AG10803 (cell line): ENCODE measurements at places on chromosomes 4 and X.
A peak's percentile ranks its signal among the peaks of the same experiment; 100 is the strongest.

DNA sequence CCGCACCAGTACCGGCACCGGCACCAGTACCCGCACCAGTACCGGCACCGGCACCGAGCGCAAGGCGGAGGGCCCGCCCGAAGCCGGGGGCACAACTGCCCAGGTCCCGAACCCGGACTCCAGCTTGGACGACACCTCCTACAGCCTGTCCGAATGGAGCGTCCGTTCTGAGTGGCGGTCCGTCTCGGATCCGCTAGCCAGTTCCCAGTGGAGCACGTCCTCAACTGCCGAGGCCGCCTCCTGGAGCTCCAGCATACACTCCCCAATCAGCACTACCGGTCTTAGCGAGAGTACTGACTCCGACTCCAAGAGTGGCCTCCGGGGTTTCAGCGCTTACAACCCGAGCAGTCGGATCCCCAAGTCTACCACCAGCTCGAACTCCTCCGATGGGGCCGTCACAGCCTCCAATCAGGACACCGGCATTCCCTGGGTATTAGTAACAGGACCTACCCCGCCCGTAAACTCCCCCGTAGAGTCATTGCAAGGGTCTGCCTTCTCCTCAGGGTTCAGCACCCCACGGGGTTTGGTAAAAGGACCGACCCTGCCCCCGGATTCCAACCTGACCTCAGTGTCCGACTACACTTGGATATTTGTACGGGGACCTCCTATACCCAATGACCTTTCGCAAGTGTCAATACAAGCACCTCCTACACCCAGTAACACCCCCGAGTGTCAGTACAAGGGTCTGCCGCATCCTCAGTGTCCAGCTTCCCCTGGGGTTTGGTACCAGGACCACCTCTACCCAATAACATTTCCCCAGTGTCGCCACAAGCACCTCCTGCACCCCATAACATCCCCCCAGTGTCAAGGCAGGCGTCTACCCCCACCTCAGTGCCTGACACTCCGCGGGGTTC lies 721 bp upstream of the MAOA start:
- DNase-seq, result peak; percentile 10

- DNase-seq, result no peak
These were observed at the start of gene PRR32 for GRCh38 chrX:126819429-126819828. TSS of gene PRR32 (plus strand) at chrX:126819729. CDS start at chrX:126819844, 115 bp downstream.

DNA sequence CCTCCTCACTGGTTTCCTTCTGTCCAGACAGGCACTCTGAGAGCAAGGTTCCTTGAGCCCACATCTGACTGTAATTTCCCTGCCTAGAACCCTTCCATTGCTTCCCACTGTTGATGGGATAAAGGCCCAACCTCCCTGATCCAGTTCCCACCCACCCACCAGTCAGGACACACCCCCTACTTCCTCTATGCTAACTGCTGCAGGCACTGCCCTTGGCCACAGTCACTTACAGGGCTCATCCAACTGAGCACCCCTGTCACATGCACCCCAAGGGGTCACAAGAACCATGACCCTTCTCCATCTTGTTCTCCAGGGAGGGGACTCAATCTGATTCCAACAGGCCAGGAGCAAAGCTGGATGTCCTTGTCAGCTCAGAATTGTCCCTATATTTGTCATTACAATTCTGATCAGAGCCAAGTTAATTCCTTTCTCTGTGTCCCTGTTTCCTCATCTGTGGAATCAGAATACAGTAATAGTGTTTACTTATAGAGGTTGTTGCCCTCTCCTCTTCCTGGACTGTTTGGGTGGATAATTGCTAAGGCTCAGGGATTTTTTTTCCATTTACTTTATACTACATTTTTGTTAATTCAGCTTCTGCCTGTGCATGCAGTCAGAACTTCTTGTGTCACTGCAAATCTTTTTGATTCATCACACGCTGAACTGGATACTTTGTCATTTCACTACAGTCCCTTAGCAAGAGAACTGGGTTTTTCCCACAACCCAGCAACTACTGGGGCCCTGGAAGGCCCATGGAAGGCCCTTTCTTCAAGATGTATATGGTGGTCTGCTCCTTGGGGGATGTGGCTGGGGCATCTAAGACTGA lies 105.6 kb upstream of the MAMLD1 start:
- no peak for DNase-seq

DNA sequence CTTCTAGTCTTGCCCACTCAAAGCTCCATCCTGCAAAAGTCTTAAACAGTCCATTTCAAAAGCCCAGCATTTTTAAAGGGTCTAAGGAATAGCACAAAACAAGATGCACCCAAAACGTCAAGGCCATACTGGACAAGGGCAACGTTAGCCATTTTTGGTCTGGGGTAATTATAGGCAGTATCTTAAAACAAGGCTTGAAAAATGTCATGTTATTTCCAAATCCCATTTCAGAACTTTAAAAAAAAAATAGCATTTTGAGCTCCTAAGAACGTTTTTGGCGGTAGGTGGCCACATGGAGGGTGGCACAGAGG lies 584 bp upstream of the TMEM165 start:
- DNase-seq, result no peak

- no peak for DNase-seq
These were observed 857.0 kb upstream of the LCORL start for GRCh38 chr4:18878561-18878960.

DNA sequence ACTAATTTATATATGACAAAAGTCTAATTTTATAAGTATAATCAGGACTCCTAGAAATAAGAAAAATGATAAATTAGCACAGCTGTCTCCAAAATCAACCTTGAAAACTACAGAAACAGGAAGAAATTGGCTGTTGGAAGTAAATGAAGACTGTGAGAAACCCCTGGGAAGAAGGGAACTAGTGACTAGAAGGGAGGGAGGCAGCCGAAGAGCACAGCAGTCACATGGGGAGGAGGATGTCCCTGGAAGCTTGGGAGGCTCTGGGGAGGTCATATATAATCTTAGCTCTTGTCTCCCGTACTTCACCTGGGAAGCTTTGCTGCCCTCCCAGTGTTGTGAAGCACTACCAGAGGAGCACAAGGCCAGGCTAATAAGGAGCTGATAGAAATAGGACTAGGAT lies 8.9 kb upstream of the TMA16 start:
- DNase-seq, result no peak

DNA sequence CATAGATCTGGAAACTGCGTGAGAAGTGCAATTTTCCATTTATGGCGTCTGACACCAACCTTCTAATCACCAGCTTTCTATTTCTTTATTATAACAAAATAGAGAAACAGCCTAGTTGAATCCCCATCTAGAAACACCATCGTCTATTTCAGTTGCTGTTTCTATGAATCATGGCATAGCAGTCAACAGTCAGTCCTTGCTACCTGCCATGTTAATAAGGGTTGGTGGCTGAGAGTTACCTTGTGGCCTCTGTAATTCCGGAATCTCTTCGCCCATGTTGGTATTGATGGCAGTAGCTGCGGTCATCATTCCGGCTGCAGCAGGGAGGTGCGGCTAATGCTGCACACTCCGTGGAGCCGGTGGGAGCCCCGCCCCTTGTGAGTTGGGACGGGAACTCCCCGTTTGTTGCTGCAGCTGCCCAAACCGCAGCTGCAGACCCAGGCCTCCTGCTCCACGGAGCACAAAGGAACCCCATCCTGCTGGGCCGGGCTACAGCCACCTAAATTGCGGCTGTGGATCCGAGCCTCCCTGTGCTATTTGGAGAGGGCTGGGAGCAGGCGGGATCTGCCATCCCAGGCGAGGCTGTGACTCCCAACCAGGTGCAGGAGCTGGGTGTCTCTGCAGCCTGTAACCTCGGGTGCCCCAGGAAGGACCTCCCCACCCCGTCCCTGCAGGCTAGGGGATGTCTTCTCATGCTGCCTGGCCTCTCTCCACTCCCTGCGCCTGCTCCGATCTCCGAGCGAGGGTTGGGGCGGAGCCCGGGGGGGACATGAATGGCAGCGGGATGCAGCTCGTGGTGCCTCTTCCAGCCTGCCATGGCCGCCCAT lies 115.4 kb upstream of the STK26 start:
- DNase-seq, result no peak

- peak; percentile 65 for DNase-seq
These were observed 165.0 kb downstream of the AMELX start for GRCh38 chrX:11458170-11458569.

DNA sequence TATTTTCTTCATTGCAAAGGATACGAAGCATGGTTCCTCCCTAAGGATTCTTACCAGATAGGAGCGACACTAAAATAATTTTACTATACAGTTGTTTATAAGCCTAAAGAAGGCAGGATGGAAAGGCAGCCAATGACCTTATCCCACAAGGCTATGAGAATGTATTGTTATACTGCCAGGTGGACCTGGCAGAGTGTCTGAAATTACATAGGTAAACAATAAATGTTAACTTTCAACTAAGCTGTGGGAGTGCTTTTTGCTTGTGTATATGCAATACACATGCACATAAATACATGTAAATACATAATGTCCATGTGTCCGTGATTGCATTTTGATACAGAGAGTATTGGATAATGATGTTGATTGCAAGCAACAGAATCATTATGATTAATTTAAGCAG lies 850.6 kb downstream of the CENPC start:
- DNase-seq, result no peak

DNA sequence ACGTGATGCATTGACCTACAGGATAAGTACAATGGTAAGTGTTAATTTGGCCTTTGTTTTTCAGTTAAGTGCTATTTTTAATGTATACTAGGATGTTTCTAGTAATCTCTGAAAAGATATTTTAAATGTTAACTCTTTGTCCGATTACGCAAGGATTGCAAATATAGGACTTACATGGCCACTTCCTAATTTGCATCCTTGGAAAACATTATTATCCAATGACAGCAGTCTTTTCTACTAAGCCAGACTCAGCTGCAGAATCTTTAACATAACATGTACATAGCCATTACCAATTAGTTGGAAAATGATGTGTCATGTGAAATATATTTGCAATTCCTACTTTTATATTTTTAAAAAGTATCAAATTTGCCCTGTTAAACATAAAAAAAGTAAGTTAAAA lies 124.7 kb downstream of the MID1 start:
- DNase-seq, result no peak

GRCh38 chr4:55604996-55605395 lies 13.0 kb upstream of the PDCL2 start:
- DNase-seq, result no peak

GRCh38 chr4:184643731-184644130 lies 5.5 kb downstream of the CASP3 start:
- DNase-seq, result no peak

DNA sequence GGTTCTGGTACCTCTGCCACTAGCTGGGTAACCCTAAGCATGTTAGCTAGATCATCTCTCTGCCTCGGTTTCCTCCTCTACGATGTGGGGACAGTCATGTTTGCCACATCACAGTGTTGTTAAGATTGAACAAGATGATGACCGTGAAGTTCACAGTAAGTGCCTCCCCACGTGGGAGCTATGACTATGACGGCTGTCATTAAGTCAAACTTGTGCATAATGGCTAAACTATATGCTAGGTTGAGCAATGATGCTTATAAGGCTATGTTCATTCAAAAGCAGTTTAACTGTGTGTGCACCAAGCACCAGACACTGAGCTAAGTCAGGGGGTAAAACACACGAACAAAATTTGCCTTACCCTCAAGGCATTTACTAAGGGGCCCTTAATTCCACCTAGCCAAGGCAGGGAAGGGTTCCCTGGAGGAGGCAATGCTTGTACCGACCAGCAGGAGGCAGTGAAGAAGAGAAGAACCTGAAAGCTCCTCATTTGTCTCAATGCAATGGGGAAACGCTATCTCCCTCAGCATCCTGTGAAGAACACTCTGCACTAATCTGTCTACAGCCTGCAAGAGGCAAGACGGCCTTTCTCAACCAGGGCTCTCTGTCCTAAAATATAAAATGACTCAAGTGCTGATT lies 52.9 kb downstream of the MAP7D2 start:
- DNase-seq, result no peak

GRCh38 chr4:105807496-105807895 lies 87.8 kb upstream of the NPNT start:
- peak; percentile 4 for DNase-seq

- DNase-seq, result no peak
These were observed 56.8 kb downstream of the SMIM20 start for GRCh38 chr4:25970691-25971432.

DNA sequence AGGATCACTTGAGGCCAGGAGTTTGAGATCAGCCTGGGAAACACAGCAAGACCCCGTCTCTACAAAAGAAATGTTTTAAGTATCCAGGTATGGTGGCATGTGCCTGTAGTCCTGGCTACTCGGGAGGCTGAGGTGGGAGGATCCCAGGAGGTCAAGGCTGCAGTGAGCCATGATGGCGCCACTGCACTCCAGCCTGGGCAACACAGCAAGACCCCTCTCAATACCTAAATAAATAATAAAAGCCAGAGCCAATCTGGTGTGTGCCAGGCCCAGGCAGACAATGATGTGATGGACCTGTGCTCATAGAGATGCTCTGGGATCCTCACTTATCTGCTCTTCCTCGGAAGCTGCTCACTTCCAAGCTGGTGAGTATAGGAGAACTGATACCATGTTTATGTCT lies 18.2 kb upstream of the SASH3 start:
- no peak for DNase-seq

GRCh38 chr4:122766950-122767349 lies 34.4 kb downstream of the BBS12 start:
- no peak for DNase-seq

DNA sequence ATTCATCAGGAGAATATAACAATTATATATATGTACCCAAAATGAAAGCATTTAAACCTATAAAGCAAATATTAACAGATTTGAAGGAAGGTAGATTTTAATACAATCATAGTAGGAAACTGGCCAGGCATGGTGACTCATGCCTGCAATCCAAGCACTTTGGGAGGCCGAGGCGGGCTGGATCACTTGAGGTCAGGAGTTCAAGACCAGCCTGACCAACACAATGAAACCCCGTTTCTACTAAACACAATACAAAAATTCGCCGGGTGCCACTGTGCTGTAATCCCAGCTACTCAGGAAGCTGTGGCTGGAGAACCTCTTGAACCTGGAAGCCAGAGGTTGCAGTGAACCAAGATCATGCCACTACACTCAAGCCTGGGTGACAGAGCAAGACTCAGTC lies 118.3 kb downstream of the KCNIP4 start:
- DNase-seq, result no peak

GRCh38 chr4:124631760-124632159 lies 80.8 kb downstream of the ANKRD50 start:
- DNase-seq, result peak; percentile 88

DNA sequence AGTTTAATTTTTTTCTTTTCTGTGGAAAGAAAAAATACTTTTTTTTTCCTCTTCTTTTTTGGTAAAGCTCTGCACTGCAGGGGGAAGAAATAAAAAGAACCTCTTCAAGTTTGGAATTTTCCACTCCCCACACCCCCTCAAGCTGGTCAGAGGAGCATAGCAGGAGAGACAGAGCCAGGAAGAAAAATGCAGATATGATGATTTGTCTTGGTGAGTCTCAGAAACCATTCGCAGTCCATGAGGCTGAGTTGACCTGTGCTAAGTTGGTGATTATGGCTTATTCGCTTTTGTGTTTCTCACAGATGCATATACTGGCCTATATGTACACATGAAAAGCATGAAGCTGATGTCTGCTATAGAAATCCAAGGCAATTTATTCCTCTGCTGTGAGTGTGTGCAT lies 205.9 kb downstream of the LDB2 start:
- DNase-seq, result no peak

GRCh38 chr4:53489279-53489889 lies 101.9 kb downstream of the LNX1 start:
- DNase-seq, result peak; percentile 66
